Osteocyte (in vitro differentiated cells): ENCODE measurements at places on chromosomes 7 and 10.

GRCh38 chr7:133859871-133860450 is 267.2 kb upstream of the LRGUK start:
- no peak for DNase-seq
- H3K36me3 ChIP-seq = no peaks in the 10 kb centered on the region
- no peak overlapping the region for H3K27ac ChIP-seq
- H3K4me1 ChIP-seq = peaks cover 29% of the 10 kb centered on the region
- no peak overlapping the region for H3K4me3 ChIP-seq

- no peaks in the 10 kb centered on the region for H3K4me1 ChIP-seq
- DNase-seq = peak; percentile 4
- H3K36me3 ChIP-seq = no peaks in the 10 kb centered on the region
- peaks cover 17% of the 10 kb centered on the region for H3K27me3 ChIP-seq
Observed at GRCh38 chr10:80583685-80584084, 46.0 kb downstream of the SH2D4B start.

GRCh38 chr7:23292623-23293022 is 6.5 kb upstream of the MALSU1 start:
- H3K27me3 ChIP-seq = no peaks in the 10 kb centered on the region
- DNase-seq = no peak
- H3K36me3 ChIP-seq = no peaks in the 10 kb centered on the region
- peaks cover 2% of the 10 kb centered on the region for H3K4me1 ChIP-seq
- no peak overlapping the region for H3K27ac ChIP-seq

DNA sequence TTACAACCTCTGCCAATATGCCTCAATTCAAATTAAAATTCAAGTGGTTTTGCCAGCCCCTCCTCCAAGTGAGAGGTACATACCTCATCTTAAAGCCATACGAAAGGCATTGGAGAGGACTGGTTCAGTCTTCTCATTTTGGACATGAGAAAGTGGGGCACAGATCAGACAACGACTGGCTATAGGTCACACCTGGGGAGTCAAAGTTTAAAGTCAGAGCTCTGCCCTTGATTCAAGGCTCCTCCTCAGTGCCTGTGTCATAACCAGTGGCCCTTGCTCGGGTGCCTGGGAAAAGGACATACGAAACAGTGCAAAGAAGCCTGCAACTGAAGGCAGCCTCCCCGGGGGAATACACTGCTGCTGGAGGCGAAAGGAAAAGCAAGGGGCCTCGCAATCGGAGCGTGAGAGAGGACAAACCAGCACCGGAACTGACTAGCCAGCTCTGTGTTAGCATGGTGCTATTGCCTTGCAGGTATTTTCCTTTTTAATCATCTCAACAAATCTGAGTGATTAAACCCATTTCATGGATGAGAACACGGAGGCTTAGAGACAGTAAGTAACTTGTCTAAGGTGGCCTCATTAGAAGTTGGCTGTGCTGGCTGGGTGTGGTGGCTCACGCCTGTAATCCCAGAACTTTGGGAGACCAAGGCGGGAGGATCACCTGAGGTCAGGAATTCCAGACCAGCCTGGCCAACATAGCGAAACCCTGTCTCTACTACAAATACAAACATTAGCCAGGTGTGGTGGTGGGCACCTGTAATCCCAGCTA is 1.1 kb upstream of the MTPAP start:
- H3K36me3 ChIP-seq = no peaks in the 10 kb centered on the region
- no peak for DNase-seq
- H3K27me3 ChIP-seq = peaks cover 16% of the 10 kb centered on the region
- H3K4me1 ChIP-seq = peaks cover 29% of the 10 kb centered on the region
